Heart left ventricle (tissue), 16 donors: ENCODE measurements at places on chromosomes 2 and 18. TPM values are rescaled to one million over a fixed set of nuclear protein-coding genes. Genes with fewer than 3 reads are reported as not detected.

- H3K36me3 ChIP-seq: no peaks in the 10 kb centered on the region
- H3K27ac ChIP-seq: peak overlapping the region; percentile 62
- H3K27me3 ChIP-seq: no peaks in the 10 kb centered on the region
- no peak for DNase-seq
Measured at GRCh38 chr2:101806701-101807100, 109.2 kb downstream of the MAP4K4 start.

SLC4A3 gene
- total RNA-seq: 484 TPM

DCDC2C gene
- not detected for total RNA-seq

CBLN2 gene
- not detected for total RNA-seq

- DNase-seq: no peak
- H3K4me3 ChIP-seq: no peak overlapping the region
- H3K36me3 ChIP-seq: no peaks in the 10 kb centered on the region
- H3K27ac ChIP-seq: no peak overlapping the region
Measured at GRCh38 chr18:59282341-59282740, 9.1 kb upstream of the RAX start.

NEURL3 gene
- total RNA-seq: not detected

GRCh38 chr2:23390152-23390551 lies 5.2 kb downstream of the KLHL29 start:
- H3K4me1 ChIP-seq: peaks cover 21% of the 10 kb centered on the region
- peaks cover 5% of the 10 kb centered on the region for H3K27me3 ChIP-seq
- no peak overlapping the region for H3K27ac ChIP-seq
- H3K4me3 ChIP-seq: no peak overlapping the region

DPYSL5 gene
- not detected for total RNA-seq

DNA sequence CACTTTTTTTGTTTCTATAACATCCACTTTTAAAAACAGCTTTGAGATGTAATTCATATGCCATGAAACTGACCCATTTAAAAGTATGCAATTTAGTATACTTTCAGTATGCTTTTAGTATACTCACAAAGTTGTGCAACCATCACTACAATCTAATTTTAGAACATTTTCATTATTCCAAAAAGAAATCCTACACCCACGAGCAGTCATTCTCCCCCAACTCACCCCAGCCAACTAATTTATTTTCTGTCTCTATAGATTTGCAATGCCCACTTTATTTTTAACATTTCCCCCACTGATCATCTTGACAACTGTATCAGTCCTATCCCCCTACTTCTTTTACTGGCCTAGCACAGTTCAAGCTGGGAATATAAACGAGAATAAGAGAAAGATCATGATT lies 39.1 kb downstream of the FAM98A start:
- no peak overlapping the region for H3K27ac ChIP-seq
- DNase-seq: no peak
- H3K27me3 ChIP-seq: no peaks in the 10 kb centered on the region
- peaks cover 68% of the 10 kb centered on the region for H3K36me3 ChIP-seq
- peaks cover 14% of the 10 kb centered on the region for H3K4me1 ChIP-seq

DNA sequence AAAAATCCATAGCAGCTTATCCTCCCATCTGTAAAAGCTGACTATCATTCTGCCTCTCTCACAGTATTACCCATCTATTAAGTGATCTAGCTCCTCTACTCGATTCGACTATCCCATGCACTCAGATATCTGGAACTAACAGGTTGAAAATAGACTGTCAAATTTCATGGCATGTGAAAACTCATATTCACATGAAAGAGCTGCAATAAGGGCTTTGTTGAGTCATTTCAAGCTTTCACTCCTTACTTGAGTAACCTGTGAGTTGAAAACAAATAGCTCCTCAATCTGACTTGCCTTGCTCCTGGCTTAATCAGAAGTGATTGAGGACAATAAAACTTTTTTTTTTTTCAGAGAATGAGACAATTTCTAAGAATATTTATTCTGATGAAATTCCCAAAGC lies 192.4 kb upstream of the ERBB4 start:
- no peaks in the 10 kb centered on the region for H3K36me3 ChIP-seq
- no peak overlapping the region for H3K4me3 ChIP-seq
- no peak for DNase-seq
- H3K4me1 ChIP-seq: no peaks in the 10 kb centered on the region

DNA sequence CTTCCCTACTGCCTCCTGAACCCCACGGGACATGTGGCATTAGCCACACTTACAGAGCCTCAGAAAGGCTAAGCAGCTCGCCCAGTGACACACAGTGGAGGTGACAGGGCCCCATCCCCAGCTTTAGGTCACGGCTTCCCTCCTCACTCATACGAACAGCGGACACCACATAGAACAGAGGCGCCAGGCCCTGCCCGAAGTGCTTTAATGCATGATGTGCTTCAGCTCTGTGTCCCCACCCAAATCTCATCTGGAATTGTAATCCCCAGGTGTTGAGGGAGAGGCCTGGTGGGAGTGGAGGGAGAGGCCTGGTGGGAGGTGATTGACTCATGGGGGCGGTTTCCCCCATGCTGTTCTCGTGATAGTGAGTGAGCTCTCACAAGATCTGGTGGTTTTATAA lies 135.3 kb downstream of the PTGR3 start:
- H3K4me3 ChIP-seq: no peak overlapping the region
- no peaks in the 10 kb centered on the region for H3K36me3 ChIP-seq
- no peaks in the 10 kb centered on the region for H3K27me3 ChIP-seq

GRCh38 chr2:124911560-124911959 lies 886.5 kb downstream of the CNTNAP5 start:
- H3K36me3 ChIP-seq: no peaks in the 10 kb centered on the region
- no peak overlapping the region for H3K4me3 ChIP-seq
- H3K27ac ChIP-seq: no peak overlapping the region
- DNase-seq: no peak
- no peaks in the 10 kb centered on the region for H3K4me1 ChIP-seq

GRCh38 chr2:20621366-20622295 lies 29.3 kb downstream of the HS1BP3 start:
- peak overlapping the region; percentile 89 for H3K27ac ChIP-seq
- peaks cover 71% of the 10 kb centered on the region for H3K4me1 ChIP-seq
- no peak overlapping the region for H3K4me3 ChIP-seq
- no peaks in the 10 kb centered on the region for H3K36me3 ChIP-seq
- no peaks in the 10 kb centered on the region for H3K27me3 ChIP-seq

GRCh38 chr2:12990523-12990922 lies 273.8 kb downstream of the TRIB2 start:
- no peaks in the 10 kb centered on the region for H3K4me1 ChIP-seq
- H3K4me3 ChIP-seq: no peak overlapping the region
- no peak overlapping the region for H3K27ac ChIP-seq

- H3K27me3 ChIP-seq: no peaks in the 10 kb centered on the region
- no peak for DNase-seq
- no peak overlapping the region for H3K27ac ChIP-seq
- H3K4me1 ChIP-seq: peaks cover 60% of the 10 kb centered on the region
- no peak overlapping the region for H3K4me3 ChIP-seq
Measured at GRCh38 chr18:44885507-44885906, 204.8 kb downstream of the SETBP1 start.

DNA sequence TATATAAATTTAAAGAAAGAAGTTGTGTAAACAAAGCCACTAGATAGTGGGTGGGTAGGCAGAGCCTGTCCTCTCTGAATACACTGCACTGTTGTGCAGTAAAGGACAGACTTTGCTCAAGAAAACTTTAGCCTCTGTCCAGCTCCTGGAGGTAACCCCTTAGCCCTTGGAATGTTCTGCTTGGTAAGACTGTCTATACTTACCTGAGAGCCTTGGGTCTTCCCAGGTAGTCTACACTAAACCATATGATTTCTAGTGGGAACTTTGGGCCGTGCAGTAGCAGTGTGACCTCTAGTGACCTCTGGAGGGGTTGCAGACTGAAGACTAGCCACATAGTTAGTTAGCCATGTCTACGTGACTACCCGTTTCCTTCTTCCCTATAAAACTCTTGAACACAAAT lies 678.3 kb upstream of the NRXN1 start:
- H3K4me3 ChIP-seq: no peak overlapping the region
- no peaks in the 10 kb centered on the region for H3K4me1 ChIP-seq
- DNase-seq: no peak
- no peak overlapping the region for H3K27ac ChIP-seq
- H3K36me3 ChIP-seq: no peaks in the 10 kb centered on the region
- H3K27me3 ChIP-seq: no peaks in the 10 kb centered on the region

- DNase-seq: no peak
- H3K36me3 ChIP-seq: no peaks in the 10 kb centered on the region
- H3K4me3 ChIP-seq: no peak overlapping the region
- H3K4me1 ChIP-seq: no peaks in the 10 kb centered on the region
- H3K27ac ChIP-seq: no peak overlapping the region
Measured at GRCh38 chr18:78999939-79000338, 20.3 kb downstream of the SALL3 start.

GRCh38 chr18:41373612-41374011 lies 581.4 kb upstream of the PIK3C3 start:
- no peak for DNase-seq
- no peaks in the 10 kb centered on the region for H3K36me3 ChIP-seq
- no peak overlapping the region for H3K4me3 ChIP-seq
- no peaks in the 10 kb centered on the region for H3K27me3 ChIP-seq

ANKRD30B gene
- total RNA-seq: not detected

KCNF1 gene
- 0.20 TPM for total RNA-seq

DNA sequence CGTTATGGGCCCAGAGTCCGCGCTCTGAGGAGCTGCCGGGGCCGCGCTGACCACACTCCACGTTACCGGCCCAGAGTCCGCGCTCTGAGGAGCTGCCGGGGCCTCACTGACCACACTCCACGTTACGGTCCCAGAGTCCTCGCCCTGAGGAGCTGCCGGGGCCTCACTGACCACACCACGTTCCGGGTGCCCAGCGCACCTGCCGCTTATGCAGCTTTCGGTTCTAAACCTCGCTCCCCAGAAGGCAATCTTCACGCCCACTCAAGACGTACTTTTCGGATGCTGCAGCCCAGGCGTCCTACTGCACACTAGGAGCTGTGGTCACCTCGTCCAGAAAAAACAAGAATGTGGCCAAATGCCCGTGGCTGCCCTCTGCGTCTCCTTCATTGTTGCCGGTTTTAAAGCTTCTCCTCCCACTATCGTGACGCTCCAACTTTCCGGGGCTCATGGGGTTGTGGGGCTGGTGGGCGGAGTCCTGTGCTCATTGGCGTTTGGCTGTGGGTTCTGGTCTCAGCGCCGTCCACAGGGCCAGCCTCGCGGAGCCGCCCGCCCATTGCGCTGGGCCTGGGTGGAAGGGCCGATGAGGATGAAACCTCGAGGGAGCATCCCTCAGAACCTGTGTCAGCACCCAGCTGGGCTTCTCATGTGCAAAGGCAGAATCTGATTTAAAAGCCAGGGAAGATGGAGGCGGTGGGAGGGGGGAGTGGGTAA lies 11.9 kb downstream of the KCNG2 start:
- no peak overlapping the region for H3K27ac ChIP-seq
- H3K27me3 ChIP-seq: no peaks in the 10 kb centered on the region
- no peak overlapping the region for H3K4me3 ChIP-seq

DNA sequence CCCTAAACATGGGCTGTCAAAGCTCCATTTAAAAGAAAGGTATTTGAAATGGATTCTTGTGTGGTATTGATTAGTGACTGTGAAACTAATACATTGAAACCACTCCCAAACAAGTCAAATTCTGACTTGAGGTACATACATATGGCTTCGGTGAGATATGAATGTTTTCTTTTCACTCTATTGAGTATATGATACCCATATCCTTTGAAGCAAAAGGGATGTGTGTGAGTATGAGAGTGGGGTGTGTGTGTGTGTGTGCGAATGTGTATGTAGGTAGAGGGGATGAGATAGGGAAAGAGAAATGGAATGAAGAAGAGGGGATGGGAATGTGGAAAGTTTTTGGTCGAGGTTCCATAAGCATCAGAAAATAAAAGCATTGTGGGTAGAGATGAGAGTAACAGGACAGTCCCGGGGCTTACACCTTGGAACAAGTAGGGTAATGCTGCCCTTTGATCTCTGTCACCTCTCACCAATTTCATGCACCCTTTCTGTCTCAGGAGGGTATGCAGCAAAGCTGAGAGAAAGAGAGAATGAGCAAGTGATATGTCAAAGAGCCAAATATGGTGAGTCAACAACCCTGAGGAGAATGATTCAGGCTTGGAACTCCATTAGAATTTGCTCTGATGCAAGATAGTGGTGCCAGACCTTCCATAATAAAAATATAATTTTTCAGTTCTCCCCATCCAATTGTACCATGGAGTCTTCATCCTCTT lies 64.0 kb upstream of the ZEB2 start:
- H3K4me1 ChIP-seq: peaks cover 28% of the 10 kb centered on the region
- no peaks in the 10 kb centered on the region for H3K36me3 ChIP-seq
- no peak for DNase-seq
- H3K4me3 ChIP-seq: no peak overlapping the region
- no peak overlapping the region for H3K27ac ChIP-seq

DNA sequence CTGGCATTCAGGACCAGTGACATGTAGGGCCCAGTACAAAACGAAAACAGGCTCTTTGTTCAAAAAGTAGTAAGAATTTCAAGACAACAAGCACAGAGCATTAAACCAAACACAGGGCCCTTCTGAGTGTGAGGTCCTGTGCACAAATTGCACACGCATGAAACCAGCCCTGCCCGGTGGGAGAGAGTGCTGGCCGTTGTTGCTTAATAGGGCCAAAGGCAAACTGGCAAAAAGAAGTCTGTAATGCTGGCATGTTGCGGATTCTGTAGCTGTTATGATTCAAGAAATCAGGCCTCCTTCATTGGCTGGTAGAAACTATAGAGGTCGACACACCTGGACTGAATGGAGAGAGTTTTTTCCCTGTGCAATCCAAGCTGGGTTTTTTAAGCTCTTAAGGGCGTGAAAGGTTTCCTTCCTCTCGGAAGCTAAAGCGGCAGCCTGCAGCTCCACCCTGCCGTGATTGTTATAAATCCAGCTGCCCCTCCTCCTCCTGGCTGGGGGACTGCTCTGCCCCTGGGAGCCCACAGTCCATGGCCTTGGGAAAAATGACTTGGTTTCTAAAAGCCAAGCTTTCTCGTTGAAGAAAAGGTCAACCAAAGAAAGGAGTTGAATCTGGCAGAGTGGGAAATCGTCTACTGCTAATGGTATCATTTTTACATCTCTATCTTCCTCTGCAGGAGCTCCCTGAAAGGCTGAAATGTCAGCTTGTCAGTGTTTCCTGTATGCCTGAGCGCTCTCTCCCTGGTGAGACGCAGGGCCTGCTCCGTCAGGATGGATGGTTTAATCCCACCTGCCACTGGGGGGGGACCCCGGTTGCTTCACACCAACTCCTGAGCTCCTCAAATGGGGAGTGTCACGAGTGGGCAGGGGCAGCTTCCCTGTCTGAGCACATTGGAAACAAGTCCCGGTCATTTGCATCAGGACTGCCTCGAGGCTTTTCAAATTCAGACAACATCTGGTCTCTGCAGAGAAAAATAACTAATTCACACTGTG lies 143.6 kb downstream of the ALPK2 start:
- H3K27ac ChIP-seq: no peak overlapping the region
- no peaks in the 10 kb centered on the region for H3K27me3 ChIP-seq
- DNase-seq: no peak
- H3K36me3 ChIP-seq: no peaks in the 10 kb centered on the region
- no peak overlapping the region for H3K4me3 ChIP-seq
- H3K4me1 ChIP-seq: no peaks in the 10 kb centered on the region

DNA sequence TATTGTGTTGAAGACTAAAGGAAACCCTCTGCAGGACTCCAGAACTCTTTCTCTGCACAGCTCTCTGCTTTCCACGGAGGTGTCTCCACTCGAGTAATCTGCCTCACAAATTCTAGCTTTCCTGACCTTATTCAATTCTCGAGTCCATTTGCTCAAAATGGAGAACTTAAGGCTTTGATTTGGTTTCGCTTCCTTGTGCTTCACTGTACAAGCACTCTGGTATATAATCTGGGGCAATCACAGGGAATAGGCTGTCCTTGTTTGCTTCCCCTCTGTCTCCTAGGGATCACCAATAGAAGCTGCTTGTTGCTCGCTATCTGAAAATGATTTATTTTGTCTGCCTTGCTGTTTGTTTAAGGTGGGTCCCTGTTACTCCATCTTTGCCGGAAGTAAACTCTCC lies 129.1 kb upstream of the DOCK10 start:
- no peak for DNase-seq
- no peaks in the 10 kb centered on the region for H3K4me1 ChIP-seq
- no peak overlapping the region for H3K4me3 ChIP-seq
- H3K27me3 ChIP-seq: peaks cover 4% of the 10 kb centered on the region
- no peaks in the 10 kb centered on the region for H3K36me3 ChIP-seq
